Fibroblast of lung (primary cell): ENCODE measurements at places on chromosomes 12 and 14. TPM values are rescaled to one million over a fixed set of nuclear protein-coding genes. Genes with fewer than 3 reads are reported as not detected.

KCNA5 gene
- not detected in 2 replicates for total RNA-seq

MANSC4 gene
- total RNA-seq: 0.17 TPM in 1 of 2 replicates, not detected in the other

PKP2 gene
- under 0.01 TPM in 2 replicates for total RNA-seq

SYCP3 gene
- total RNA-seq: 0.17 and 0.26 TPM in 2 replicates

RAD51AP1 gene
- 1.0 and 4.1 TPM in 2 replicates for total RNA-seq

RND1 gene
- under 0.01 and 0.17 TPM in 2 replicates for total RNA-seq

SMIM41 gene
- total RNA-seq: 2.0 and 2.1 TPM in 2 replicates

FBXL14 gene
- total RNA-seq: 6.4 TPM in 2 replicates
